ENCODE measurements at places on chromosomes 12 and 14. TPM values are rescaled to one million over a fixed set of nuclear protein-coding genes. Genes with fewer than 3 reads are reported as not detected.

GRCh38 chr14:63179383-63179782 lies 24.9 kb upstream of the RHOJ start:
- DNase-seq: no peak

GRCh38 chr12:111123390-111123789 lies 203.0 kb upstream of the MYL2 start:
- no peak for DNase-seq

GRCh38 chr14:75204116-75204515 lies 27.7 kb upstream of the TMED10 start:
- DNase-seq: no peak

RIMBP2 gene
- 0.09 TPM for total RNA-seq

DNA sequence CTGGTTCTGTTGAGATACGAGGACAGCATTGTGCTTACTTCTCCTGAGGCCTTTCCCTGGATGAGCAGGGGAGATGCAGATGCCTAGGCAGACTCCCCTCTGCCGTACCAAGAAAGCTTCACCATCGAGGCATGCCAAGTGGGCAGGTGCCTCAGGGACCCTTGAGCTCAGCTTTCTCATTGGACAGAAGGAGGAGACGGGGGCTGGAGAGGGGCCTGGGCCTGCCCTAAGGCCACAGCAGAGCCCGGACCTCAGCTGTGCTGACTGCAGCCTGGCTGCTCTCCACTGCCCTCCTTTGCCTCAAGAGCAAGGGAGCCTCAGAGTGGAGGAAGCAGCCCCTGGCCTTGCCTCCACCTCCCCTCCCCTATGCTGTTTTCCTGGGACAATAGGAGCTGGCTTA lies 23.4 kb downstream of the SERPINA1 start:
- DNase-seq: peak; percentile 55

ARL1 gene
- 78.9 TPM for total RNA-seq

- DNase-seq: no peak
Measured at GRCh38 chr12:57201631-57202030, 15.0 kb upstream of the NXPH4 start.

ZNF891 gene
- total RNA-seq: 2.4 TPM

GRCh38 chr14:92922883-92923743 lies at the start of gene CHGA:
Gene CHGA (plus strand): TSS chr14:92923150. CDS start chr14:92923360, 210 bp downstream.
- DNase-seq: peak; percentile 76

- no peak for DNase-seq
Measured at GRCh38 chr12:28172434-28173030, 17.7 kb upstream of the CCDC91 start.

GRCh38 chr12:63318933-63319332 lies 167.9 kb upstream of the AVPR1A start:
- no peak for DNase-seq

DNA sequence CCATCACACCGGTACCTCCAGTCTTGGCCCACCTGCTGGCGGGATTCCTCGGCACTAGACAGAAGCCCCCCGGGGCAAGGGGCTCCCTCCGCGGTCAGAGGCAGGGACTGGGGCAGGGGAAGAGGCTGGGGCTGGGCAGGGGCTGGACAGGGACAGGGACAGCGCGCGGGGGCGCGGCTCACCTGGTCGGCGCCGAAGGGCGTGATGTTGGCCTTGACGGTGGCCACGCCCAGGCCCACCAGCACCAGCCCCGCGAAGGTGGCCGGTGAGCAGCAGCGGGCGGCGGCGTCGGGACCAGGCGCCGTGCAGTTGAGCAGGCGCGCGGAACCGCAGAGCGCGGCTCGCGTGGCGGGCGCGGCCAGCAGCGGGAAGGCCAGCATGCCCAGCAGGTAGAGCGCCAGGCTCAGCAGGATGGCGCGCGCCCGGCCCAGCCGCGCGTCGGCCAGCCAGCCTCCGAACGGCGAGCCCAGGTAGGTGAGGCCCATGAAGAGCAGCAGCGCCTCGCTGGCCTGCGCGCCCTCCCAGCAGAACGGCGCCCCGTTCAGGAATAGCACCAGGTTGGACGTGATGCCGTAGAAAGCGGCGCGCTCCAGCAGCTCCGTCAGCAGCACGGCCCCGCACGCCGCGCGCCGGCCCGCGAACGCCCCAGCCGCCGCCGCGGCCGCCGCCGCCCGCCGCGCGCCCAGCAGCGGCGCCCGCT lies 392 bp downstream of the SLC15A4 start:
- peak; percentile 75 for DNase-seq

GRCh38 chr14:69542311-69542710 lies 32.4 kb downstream of the CCDC177 start:
- no peak for DNase-seq

- DNase-seq: no peak
Measured at GRCh38 chr12:96368233-96368632, 32.0 kb downstream of the CDK17 start.

DNA sequence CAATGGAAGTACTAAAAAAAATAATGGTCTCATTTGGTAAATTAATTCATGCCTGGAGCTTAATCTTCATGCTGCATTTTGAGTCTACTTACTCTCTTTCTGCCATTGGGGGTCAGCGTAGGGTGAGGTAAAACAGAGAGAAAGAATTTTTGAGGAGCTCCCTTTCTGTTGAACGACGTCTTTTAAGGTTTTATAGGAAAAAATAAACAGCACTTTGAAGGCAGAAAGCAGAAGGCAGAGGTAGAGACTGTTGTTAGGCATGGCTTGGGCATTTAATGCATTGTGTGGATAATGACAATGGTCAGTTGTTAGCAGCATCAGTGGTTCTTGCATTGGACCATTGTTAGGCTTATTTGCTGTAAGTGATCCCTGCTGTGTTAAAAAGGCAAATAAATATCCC lies 557.2 kb upstream of the STXBP6 start:
- no peak for DNase-seq

GRCh38 chr12:462936-463705 lies 3.4 kb downstream of the B4GALNT3 start:
- DNase-seq: peak; percentile 66

DNA sequence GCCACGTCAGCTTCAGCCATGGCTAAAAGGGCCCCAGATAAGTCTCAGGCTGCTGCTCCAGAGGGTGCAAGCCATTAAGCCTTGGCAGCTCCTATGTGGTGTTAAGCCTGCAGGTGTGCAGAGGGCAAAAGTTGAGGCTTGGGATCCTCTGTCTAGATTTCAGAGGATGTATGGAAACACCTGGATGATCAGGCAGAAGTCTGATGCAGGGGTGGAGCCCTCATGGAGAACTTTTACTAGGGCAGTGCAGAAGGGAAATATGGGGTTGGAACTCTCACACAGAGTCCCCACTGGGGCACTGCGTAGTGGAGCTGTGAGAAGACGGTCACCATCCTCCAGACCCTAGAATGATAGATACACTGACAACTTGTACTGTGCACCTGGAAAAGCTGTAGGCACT lies 47.9 kb downstream of the SDR9C7 start:
- DNase-seq: no peak

TMEM117 gene
- total RNA-seq: 4.6 TPM

TPPP2 gene
- total RNA-seq: not detected

- DNase-seq: no peak
Measured at GRCh38 chr12:39095636-39096330, 190.4 kb upstream of the CPNE8 start.

DNA sequence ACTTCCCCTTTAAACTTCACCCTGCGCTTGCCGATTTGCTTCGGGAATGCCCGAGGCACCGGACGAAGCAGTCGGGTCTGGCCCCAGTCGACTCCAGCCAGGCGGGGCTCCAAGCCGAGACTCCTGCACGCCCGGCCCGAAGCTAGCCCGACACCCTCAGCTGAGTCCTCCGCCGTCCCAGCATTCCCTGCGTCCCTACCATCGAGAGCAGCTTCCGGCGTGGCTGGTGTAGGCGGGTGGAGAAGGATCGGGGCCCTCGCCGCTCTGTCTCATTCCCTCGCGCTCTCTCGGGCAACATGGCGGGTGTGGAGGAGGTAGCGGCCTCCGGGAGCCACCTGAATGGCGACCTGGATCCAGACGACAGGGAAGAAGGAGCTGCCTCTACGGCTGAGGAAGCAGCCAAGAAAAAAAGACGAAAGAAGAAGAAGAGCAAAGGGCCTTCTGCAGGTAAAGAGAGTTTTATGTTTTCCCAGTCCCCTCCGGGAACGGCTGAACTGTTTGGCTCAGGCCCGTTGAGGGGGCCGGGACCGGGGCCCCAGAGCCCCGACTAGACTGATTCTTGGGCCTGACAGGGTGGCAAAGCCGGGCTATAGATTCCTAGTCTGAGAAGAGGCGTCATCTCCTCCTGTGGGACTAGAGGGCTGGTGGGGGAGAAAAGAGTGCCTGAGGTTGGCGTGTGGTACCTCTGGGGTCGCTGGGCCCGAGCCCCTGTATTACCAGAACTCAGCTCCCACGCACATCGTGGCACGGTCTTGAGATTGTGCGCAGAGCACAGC lies at the start of gene METAP2:
METAP2 (plus strand) TSS at position 269 of the 776 bp plus-strand sequence; CDS start at position 297, 28 bp downstream.
- peak; percentile 98 for DNase-seq

DNA sequence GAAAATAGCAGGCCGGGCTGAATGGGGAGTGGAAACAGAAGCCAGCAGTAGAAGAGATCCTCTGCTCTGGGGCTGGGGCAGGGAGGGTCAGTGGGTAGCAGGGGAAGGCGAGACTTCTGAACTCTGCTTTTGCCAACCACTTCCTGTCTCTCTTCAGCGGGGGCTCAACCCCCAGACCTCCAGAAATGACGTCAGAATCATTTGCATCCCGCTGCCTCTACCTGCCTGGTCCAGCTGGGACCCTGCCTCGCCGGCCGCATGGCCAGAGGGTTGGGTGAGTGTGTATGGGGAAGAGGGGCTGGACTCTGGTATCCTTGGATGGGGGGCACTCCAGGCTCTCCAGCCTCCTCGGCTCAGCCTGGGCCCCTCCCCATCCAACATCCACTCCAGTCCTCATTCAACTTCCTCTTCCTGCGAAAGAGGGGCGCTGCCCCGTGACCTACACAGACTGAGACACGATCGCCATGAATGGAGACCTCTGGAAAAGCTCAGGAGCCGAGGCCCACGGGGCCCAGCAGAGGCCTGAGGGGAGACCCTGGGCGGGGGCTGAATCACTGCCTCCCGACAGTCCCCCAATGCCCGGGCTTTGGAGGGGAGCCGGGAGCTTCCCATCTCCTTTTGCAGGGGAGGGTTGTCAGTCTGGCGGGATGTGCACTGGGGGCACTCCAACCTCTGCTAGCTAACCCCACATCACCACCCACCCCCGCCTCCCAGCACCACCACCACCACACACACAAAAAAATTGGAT lies 458 bp upstream of the HOXC4 start:
- peak; percentile 56 for DNase-seq

DNA sequence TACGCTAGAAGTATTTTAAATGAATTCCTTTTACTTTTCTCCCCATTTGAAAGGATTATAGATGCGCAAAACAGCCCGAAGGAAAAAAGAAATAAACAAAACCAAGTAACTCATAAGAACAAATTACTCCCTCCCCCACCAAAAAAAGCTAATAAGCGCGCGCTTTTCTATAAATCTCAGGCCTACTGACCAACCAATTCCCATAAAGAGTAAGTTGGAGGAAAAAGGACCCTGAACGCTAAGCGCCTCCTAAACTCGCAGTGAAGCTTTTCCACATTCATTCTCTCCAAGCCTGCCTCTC lies 588 bp downstream of the MBIP start:
- DNase-seq: no peak

SIX6 gene
- not detected for total RNA-seq

SLC25A3 gene
- 355 TPM for total RNA-seq

DNA sequence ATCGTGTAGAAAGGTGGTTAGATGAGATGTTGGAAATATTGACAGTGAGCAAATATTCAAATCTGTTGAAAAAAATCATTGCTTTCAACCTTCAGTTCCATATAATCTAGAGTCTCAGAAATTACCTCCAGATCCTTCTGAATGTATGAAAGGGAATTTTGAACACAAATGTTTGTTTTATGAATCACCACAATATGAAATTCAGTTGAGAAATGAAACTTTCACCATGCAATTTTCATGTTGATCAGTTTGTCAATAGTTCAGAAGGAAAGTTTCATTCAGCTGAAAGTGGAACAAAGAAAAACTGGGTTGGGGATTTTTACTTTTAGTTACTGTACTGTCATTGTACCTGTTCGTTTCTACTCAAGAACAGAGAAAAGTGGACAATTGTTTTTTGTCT lies 953.6 kb downstream of the SLC6A15 start:
- DNase-seq: no peak

DNA sequence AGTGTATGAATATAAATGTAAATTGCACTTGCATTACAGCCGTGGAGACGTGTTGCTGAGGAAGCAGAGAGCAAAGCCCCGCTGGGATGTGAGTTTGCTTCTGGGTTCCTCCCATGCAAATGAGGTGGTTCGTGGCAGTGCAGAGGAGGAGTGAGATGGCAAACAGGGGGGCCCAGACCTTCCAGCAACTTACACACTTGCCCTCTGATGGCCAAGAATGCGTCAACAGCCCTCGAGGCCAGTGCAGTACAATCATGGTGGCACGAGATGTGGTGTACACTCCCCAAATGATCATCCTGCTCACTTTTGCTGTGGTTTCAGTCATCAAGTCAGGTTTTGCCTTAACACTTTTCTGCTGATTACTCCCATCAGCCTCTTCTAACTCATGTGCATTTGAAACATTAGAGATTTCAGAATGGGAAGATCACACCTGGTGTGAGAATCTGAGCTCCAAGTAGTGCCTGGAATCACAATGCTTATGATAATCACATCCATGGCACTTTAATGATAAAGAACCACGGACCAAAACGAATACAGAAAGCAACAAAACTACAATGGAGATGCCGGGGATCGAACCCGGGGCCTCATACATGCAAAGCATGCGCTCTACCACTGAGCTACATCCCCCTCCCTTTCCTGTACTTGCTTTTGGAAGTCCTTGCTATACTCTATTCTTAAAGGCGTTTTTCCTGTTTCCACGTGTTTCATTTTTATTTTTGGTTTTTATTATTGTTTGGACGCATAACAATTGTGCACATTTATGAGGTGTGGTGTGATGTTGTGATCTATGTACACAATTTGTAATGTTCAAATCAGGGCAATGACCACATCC lies 7.0 kb upstream of the UBC start:
- no peak for DNase-seq

ARHGEF40 gene
- total RNA-seq: 39.2 TPM

GPR68 gene
- 6.3 TPM for total RNA-seq

DNA sequence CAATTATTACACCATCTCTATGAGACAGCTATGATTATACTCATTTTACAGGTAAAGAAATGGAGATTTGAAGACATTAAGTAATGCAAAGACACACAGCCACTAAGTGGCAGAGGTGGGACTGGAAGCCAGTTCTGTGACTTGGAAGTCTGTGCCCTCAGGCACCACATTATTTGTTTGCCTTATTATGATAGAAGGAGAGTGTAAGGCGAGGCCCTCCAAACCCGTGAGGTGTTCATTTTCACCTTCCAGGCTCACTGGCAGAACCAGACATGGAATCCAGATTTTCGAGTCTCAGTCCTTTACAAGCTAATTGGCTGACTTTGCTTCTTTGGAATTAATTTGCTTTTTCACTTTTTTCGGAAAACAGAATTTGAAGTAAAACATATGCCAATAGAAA lies 107.9 kb downstream of the CAND1 start:
- DNase-seq: no peak

PSME1 gene
- 171 TPM for total RNA-seq

NAV3 gene
- total RNA-seq: 17.8 TPM

DNA sequence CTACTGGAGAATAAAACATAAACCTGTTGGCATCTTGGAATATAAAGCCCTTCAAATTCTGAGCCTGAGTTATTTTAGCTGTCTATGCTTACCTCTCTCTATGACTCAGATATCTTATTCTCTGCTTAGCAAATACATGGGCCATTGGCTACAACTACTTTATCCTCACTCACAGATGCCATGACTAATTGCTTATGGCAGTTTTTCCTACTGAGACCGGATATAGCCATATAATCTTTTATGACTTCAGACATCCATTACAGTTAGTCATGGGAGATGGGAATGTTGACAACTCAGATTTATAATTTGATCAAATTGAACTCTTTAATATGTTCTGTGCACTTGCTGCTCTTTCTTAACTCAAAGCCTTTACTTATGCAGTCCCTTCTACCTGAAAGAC lies 502.4 kb upstream of the ATP2B1 start:
- DNase-seq: no peak

Data from upper lobe of right lung (tissue), 1 donor.